Retinal pigment epithelial cell (primary cell): ENCODE measurements at places on chromosomes 11 and 22.

DNA sequence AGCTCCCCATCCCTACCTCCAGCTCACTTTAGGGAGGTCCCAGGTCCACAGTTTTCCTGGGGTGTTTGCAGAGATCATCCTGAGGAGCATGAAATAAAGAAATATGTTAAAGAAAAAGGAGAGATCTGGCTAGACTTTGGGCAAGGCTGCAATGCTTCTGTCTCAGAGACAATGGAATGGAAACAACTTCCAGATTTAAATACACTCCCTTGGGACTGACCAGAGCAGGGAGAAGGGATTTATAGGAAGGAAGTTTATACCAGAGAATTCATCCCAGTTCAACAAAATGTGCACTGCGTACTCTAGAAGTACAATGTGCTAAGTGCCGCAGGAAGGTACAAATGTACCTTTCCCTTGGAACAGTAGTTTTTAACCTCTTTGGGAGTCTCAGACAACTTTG, 40.4 kb downstream of the ETS1 start:
- DNase-seq, result no peak

DNA sequence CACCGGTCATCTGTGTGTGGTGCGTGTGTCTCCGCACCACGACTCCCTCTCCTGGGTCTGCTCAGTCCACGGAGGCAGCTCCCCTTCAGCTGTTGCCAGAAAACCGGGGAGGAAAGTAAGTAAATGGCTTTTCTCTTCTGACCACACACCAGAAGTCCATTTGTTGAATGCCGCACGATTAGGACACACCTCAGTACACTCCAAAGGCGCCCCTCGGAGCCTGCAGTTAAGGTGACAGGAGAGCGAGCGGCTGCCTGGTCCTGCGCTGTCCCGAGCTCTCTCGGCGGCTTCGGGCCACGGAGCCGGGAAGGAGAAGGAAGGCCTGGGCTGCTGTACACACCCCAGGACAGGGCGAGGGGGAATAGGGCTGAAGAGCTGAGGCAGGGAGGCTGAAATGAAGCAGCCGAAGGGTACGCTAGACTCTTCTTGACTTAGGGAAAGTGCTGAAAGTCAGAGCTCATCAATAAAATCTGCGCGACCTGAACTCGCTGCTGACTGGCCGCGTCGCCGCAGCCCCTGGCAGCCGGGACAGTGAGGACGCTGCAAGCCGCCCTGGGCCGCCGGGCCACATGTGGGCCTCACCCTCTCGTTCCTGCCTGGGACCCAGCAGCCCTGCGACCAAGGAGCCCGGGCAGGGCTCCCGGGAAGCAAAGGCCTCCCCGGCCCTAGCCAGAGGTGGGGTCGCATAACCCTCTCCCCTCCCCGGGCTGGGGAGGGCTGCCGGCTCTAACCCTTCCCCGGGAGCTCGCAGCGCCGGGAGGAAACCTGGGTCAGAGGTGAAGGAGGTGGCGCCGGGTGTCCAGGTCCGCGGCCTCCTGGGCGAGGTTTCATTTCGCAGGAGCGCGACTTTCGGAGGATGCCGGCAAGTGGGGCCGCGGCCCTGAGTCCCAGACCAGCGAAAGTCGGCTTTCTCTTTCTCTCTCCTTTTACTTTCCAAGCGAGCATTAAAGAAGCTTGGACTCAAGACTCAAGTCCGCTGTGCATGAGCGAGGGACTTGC, 1.6 kb upstream of the PAX6 start:
- DNase-seq, result no peak

DNA sequence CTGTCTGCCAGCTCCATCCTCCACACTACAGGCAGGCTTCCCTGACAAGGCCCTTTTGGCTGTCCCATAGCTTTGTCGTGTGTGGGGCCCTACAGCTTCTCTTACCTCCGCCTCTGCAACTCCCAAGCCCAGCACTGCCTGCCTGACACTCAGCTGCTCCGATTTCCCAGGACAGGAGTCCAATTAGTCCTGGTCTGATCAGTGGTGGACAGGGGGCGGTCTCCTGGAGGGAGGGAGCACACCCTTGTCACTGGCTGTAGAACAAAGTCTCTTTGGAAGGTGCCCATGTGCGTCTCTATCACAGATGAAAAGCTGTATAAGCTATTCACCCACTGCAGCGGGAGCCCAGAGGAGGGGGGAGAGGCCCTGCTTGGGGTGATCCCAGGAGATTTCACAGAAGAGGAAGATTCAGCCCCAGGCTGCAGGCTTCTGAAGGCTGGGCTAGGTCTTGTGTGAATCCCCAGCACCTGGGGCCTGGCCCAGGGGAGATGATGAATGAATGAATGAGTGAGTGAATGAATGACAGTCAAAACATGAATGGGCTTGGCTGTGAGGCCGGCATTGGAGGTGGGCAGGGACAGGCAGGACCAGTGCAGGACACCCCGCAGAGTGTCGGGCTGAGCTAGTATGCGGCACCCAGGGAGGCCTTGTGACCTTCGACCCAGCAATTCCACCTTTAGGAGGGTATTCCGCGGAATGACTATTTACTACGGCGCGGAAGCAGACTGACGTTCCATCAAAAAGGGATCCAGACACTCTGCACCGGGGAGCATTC, 142.4 kb downstream of the CACNA1I start:
- no peak for DNase-seq

- no peak for DNase-seq
These were observed 14.0 kb upstream of the ARSA start for GRCh38 chr22:50641696-50642607.
